ENCODE measurements at places on chromosomes 7 and 10.
A peak's percentile ranks its signal among the peaks of the same experiment; 100 is the strongest.

GRCh38 chr7:13198036-13198435, 510.6 kb downstream of the ARL4A start:
- peak; percentile 20 for DNase-seq

GRCh38 chr7:134724606-134725005, 54.8 kb upstream of the CALD1 start:
- peak; percentile 60 for DNase-seq

GRCh38 chr7:120992965-120993494, 4.5 kb downstream of the CPED1 start:
- peak; percentile 37 for DNase-seq

GRCh38 chr10:17029581-17030271, 99.9 kb downstream of the CUBN start:
- peak; percentile 90 for DNase-seq

- DNase-seq = no peak
Measured at GRCh38 chr10:29100505-29100904, 188.4 kb upstream of the LYZL1 start.

DNA sequence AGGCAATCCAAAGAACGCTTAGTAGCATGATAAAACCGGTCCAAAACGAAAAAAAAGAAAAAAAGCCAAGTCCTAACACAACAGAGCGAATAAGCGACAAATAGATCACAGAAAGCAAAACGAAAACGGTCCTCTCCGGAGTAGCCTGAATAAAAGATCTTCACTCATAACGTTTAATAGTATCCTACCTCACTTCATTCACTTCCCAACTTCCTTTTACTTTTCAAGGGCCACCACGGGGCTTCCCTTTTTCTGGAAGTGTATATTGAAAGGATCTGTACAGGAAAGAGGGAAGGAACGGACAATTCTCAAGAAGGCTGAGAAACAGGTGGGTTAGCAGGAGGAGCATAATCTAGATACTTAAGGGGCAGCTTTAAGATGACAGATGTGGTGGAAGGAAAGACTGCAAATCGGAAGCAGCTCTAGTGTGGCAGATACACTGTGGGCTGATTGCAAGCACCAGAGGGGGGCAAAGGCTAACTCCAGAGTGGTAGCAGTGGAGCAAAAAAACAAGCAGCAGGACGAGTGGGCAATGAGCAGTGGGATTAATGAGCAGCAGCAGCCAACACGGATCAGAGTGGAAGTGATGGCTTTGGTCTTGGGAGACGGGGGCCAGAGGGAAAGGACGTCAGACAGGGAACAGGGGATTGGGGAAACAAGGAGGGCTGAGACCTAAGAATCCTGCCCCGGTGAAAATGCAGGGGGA, 866 bp downstream of the CNOT4 start:
- peak; percentile 30 for DNase-seq

- DNase-seq = no peak
Measured at GRCh38 chr10:74024600-74024999, 26.7 kb downstream of the VCL start.

GRCh38 chr10:6473430-6473829, 106.6 kb downstream of the PRKCQ start:
- DNase-seq = no peak

- no peak for DNase-seq
Measured at GRCh38 chr10:60093317-60093716, 187.0 kb upstream of the CCDC6 start.

GRCh38 chr10:123530166-123530870, 135.8 kb upstream of the GPR26 start:
- no peak for DNase-seq

GRCh38 chr7:7978860-7979259, 10.3 kb downstream of the GLCCI1 start:
- DNase-seq = no peak

DNA sequence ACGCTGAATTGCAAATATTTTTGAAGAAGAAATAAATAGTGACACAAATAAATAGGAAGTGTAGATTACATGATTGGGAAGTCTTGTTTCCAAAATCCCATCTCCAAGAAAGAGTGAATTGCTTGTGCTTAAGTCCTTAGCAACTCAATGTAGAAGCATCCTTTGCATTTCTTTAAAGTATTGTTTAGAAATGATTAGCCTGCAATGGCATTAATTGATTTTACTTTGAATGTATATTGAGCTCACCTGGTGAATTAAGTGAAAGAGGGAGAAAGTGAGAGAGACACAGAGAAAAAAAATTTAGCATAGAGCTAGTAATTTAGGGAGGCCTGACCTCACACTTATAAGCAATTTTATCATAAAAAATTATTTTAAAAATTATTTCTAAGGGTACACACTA, 49.0 kb upstream of the PCLO start:
- no peak for DNase-seq

- DNase-seq = peak; percentile 31
Measured at GRCh38 chr10:21427804-21428481, 97.5 kb downstream of the SKIDA1 start.

DNA sequence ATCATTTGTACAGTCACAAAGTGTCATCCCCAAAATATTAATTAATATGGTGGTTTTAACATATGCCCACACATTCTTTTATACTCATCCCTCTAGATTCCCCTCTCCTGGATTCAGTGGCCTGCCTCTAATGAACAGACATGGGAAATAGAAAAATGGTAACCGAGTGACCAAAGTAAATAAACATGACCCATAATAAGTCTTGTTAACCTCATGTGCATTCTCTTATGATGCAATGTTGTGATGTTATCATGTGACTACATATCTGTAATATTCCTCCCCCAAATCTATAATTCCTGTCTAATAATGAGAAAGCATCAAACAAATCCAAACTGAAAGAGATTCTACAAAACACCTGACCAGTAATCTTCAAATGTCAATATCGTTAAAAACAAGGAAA, 164.5 kb upstream of the PRSS1 start:
- DNase-seq = no peak

DNA sequence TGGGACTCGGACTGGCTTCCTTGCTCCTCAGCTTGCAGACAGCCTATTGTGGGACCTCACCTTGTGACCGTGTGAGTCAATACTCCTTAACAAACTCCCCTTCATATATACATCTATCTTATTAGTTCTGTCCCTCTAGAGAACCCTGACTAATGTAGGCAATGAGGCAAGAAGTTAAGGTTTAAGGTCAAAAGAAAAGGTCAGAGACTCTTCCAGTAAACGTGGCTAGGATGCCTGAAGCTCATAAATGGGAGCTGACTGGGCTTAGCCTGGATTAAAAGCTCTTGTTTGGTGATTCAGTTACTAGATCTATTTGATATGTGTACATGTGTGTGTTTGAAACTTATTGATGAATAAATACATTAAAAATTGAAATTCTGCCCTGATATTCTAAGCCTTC, 10.6 kb upstream of the GPR141 start:
- no peak for DNase-seq

GRCh38 chr7:150412518-150413488, 33.7 kb downstream of the ZNF775 start:
- DNase-seq = no peak

DNA sequence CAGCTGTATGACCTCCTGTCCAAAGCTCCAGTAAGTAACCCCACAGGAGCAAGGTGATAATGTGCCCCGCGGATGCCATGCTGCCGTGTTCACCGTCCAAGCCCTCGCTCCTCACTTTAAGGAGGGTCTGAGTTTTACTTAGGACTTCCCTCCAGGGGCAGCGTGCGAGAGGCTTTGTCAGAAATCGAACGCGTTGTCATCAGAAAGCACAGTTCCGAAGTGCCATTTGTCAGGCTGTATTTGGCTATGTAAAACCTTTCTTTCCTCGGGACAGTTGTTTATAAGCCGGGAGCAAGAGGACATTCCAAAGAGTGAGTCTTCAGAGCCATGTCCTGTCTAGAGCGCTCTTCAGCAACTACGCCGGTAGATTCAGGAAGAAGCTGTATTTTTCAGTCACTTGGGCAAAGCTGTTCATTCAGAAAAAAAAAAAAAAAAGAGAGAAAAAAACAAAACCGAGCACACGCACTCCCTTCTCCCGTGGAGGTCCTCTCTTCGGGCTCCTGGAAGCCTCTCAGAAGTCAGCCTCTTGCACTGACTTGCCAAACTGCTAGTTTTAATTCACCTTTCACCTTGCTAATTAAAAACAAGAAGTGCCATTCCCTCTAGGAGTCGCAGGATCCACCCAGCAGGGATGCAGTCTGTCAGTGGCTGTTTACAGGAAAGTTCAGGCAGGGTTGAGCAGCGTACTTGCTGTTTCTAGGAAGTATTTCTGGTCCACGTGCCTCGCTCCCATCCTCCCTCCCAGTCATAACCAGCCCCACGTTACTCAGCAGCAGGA, at the start of gene SEMA3E:
Gene SEMA3E (minus strand): TSS at position 676 of the 778 bp plus-strand sequence.
- DNase-seq = peak; percentile 53

DNA sequence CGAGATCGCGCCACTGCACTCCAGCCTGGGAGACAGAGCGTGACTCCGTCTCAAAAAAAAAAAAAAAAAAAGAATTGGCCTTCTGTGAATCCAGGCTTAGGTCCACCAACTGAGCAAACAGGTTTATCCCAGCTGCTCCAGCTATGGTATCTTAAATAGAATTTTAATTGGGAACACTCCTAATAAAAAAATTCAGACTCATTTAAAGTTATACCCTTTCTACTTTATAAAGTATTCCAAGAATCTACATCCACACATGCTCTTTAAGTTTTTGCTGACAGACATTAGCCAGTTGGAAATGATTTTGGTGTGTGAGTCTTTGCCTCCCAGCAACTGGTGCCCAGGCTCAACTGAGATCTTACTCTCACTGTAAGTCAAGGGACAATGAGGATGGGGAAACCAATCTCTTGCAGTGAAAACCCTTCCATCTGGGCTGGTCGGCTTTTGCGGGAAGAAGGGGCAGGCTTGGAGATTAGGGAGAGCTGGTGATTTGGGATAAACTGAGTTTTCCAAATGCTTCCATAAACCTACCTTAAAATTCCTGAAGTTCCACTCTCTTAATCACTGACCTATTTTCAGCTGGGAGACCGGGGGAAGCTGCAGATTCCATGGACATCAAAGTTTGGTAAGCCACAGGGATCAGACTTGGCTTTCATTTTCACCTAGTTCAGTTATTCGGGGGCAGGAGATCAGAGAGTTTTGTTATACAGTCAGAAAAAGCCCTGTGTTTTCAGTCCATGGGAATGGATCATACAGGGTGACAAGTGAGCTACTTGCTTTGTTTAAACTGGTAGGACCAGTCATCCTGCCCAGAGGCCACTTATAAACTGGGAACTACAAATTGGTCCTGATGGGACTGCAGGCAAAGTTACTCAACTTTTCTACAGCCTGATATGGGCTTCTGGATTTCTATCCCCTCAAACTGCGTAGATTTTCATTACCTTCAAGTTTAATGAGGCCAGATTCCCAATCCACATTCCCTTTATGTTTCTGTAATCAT, 89.3 kb upstream of the ZNF746 start:
- DNase-seq = peak; percentile 14

DNA sequence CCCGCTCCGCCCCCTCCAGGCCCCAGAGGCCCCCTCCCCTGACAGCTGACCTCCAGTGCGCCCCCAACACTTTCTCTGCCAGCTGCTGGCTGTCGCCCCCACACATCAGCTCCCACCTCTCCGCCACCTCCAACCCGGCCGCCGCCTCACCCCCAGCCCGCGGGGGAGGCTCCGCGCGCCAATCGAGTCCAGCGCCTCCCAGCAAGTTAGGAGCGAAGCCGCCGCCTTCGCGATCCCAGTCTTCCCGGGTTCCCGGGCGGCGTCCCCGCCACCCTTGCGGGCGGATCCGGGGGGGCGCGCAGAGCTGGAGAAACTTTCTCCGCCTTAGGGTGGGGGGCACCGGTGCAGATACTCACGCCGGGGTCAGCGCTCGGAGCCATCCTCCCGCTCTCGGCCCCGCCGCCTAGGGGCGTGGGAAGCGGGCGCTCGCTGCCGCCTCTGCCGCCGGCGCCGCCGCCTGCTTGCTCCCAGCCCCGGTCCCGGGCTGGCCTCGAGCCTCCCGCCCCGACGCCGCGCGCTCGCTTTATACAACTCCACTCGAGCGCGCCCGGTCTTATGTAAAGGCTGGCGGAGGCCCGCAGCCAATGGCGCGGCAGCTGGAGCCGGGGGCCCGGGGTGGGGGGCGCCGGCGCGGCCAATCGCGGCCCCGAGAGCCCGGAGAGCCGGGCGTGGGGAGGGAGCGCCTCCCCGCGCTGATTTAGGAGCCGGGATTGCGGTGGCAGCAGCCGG, at the start of gene CRTAC1:
Gene CRTAC1 (minus strand): TSS at position 529 of the 729 bp plus-strand sequence. CDS start 149 bp downstream, at position 380.
- peak; percentile 36 for DNase-seq

DNA sequence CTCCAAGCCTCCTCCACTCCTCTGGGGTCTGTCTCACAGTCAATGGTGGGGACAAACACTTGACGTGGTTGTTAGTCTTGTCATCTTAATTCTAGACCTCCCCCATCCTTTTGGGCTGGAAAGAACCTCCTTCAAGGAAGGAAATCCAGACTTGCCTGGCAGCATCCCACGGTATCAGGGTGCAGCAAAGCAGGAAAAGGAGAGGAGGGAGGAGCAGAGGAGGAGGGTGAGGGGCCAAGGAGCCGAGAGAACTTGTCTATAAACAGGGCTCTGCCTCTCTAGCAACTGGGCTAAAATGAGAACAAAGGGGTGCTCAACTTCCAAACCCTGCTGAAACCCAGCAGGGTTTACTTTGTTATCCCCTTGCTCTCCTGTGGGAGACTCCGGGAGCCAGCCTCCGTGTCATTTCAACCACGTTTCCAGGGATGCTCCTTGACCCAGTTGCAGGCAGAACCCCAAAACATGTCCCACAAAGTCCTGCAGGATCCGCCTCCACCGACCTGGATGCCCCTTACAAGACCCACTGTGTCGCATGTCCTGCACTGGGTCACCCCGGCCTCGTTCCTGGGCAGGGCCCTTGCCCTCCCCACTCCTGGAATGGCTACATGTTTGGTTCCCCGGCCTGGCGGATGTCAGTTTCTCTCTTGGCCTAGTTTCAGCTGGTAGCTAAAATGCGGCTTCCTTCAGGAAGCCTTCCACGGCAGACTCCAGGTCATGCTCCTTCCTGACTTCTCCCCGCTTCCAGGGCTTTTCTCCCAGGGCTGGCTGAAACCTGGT, 69.7 kb upstream of the MGMT start:
- DNase-seq = no peak

All from fibroblast of skin of right biceps (primary cell).